ENCODE measurements at places on chromosomes 5 and 9.

GRCh38 chr5:98259595-98259994 is 513.9 kb upstream of the RGMB start:
- no peaks in the 10 kb centered on the region for H3K36me3 ChIP-seq
- no peak for DNase-seq
- H3K27me3 ChIP-seq, result no peaks in the 10 kb centered on the region
- H3K27ac ChIP-seq, result no peak overlapping the region
- no peaks in the 10 kb centered on the region for H3K4me1 ChIP-seq

DNA sequence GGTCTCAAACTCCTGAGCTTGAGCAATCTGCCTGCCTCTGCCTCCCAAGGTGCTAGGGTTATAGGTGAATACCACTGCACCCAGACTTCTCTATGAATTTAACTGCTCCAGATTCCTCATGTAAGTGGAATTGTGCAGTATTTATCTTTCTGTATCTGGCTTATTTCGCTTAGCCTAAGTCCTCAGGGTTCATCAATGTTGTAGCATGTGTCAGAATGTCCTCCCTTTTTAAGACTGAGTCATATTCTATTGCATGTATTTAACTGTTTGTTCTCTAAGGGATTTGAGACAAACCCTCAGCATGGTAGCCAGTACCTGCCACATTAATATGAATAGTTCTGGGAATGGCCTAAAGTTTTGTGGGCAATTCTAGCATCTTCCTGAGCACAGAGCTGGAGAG is 53.9 kb upstream of the TUT7 start:
- DNase-seq, result no peak
- peaks cover 14% of the 10 kb centered on the region for H3K4me1 ChIP-seq
- H3K4me3 ChIP-seq, result no peak overlapping the region
- no peaks in the 10 kb centered on the region for H3K27me3 ChIP-seq

DNA sequence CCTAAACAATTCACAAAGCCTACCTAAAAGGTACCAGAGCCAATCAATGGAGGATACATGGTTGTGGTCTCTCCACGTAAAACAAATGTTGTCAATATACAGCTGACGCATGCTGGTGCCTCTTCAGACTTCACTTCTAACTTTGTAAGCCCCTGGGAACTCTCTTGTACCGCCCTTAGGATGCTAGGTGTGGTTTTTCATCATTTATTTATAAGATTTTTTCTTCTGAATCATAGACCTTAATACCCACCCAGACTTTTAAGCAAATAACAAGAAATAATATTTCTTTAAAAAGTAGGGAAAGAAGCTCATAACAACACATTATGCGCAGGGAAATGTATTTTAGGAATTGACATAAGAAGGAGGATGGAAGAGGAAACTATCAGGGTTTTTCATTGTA is 33.0 kb downstream of the SSBP2 start:
- no peak overlapping the region for H3K4me3 ChIP-seq
- no peaks in the 10 kb centered on the region for H3K36me3 ChIP-seq
- H3K4me1 ChIP-seq, result peaks cover 7% of the 10 kb centered on the region
- no peak for DNase-seq
- H3K27ac ChIP-seq, result no peak overlapping the region

DNA sequence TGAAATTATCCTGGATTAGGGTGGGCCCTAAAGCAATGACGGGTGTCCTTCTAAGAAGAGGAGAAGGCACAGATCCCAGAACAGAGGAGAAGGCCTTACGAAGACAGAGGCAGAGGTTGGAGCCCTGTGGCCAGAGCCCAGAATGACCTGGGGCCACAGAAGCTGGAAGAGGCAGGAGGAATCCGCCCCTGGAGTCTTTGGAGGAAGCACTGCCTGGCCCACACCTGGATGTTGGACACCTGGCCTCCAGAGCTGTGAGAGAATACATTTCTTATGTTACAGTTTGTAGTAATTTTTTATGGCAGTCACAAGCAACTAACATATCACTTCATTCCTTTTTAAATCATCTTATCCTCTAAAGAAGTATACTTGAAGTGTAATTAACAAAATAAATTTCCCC is 8.5 kb downstream of the MRPL36 start:
- H3K36me3 ChIP-seq, result peaks cover 3% of the 10 kb centered on the region
- peaks cover 20% of the 10 kb centered on the region for H3K4me1 ChIP-seq
- peaks cover 17% of the 10 kb centered on the region for H3K27me3 ChIP-seq

GRCh38 chr5:89396278-89396954 is 513.4 kb upstream of the MEF2C start:
- DNase-seq, result no peak
- no peak overlapping the region for H3K4me3 ChIP-seq
- H3K36me3 ChIP-seq, result no peaks in the 10 kb centered on the region
- no peak overlapping the region for H3K27ac ChIP-seq
- H3K4me1 ChIP-seq, result no peaks in the 10 kb centered on the region

DNA sequence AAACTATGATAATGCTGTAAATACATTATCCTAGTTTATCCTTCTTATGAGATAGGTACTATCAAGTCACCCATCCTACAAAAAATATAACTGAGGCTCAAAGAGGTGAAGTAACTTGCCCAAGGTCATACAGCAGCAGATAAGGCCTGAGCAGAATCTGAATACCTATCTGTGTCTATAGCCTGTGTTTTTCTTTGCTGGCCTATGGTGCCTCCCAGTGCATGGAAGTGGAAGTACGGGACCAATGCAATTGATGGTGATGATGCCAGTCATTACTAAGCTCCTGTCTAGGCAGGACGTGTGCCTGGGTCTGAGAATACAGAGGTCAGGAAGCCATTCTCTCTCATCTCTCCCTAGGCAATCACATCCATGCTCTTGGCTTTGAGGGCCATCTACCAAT is 67.8 kb downstream of the FAT2 start:
- no peak overlapping the region for H3K27ac ChIP-seq
- peaks cover 100% of the 10 kb centered on the region for H3K36me3 ChIP-seq
- no peaks in the 10 kb centered on the region for H3K4me1 ChIP-seq
- no peaks in the 10 kb centered on the region for H3K27me3 ChIP-seq

GRCh38 chr9:131630205-131630831 is 85.0 kb downstream of the PRRT1B start:
- H3K4me3 ChIP-seq, result no peak overlapping the region
- peaks cover 5% of the 10 kb centered on the region for H3K36me3 ChIP-seq
- no peak for DNase-seq
- no peaks in the 10 kb centered on the region for H3K27me3 ChIP-seq

GRCh38 chr9:124000161-124000783 is 11.3 kb upstream of the LHX2 start:
- H3K36me3 ChIP-seq, result no peaks in the 10 kb centered on the region
- DNase-seq, result no peak
- H3K4me3 ChIP-seq, result no peak overlapping the region

GRCh38 chr5:160312134-160312959 is at the start of gene CCNJL:
Gene CCNJL, minus strand, starts transcription at chr5:160312564. Its CDS starts 641 bp downstream, at chr5:160311923.
- peaks cover 4% of the 10 kb centered on the region for H3K4me1 ChIP-seq
- peak within 1 kb of the TSS; percentile 48 for H3K4me3 ChIP-seq
- DNase-seq, result no peak

DNA sequence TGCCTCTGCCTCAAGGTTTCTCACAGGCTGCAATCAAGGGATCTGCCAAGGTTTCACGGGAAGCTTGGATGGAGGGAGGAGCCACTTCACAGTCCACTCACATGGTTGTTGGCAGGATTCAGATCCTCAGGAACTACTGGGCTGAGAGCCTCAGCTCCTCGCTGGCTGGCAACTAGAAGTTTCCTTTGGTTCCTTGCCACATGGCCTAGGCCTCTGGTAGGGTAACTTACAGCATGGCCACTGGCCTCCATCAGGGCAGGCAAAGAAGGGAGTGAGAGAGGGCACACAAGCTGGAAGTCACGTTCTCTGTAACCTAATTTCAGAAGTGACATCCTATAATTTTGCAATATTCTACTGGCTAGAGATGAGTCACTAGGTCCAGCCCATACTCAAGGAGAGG is 32.2 kb downstream of the SPOCK1 start:
- H3K4me3 ChIP-seq, result no peak overlapping the region
- no peaks in the 10 kb centered on the region for H3K36me3 ChIP-seq
- H3K27me3 ChIP-seq, result no peaks in the 10 kb centered on the region
- DNase-seq, result no peak
- H3K27ac ChIP-seq, result no peak overlapping the region
- no peaks in the 10 kb centered on the region for H3K4me1 ChIP-seq

GRCh38 chr5:54673523-54674225 is 156.1 kb downstream of the SNX18 start:
- H3K36me3 ChIP-seq, result no peaks in the 10 kb centered on the region
- no peak overlapping the region for H3K27ac ChIP-seq
- peaks cover 29% of the 10 kb centered on the region for H3K4me1 ChIP-seq
- H3K27me3 ChIP-seq, result no peaks in the 10 kb centered on the region
- peak; percentile 18 for DNase-seq

GRCh38 chr5:173413471-173413982 is 85.3 kb upstream of the STC2 start:
- H3K36me3 ChIP-seq, result no peaks in the 10 kb centered on the region
- no peak overlapping the region for H3K4me3 ChIP-seq
- DNase-seq, result no peak
- peaks cover 6% of the 10 kb centered on the region for H3K4me1 ChIP-seq

- H3K4me1 ChIP-seq, result peaks cover under 1% of the 10 kb centered on the region
- no peaks in the 10 kb centered on the region for H3K36me3 ChIP-seq
- no peak overlapping the region for H3K4me3 ChIP-seq
- no peak overlapping the region for H3K27ac ChIP-seq
Observed at GRCh38 chr5:38724301-38725030, 121.3 kb upstream of the OSMR start.

DNA sequence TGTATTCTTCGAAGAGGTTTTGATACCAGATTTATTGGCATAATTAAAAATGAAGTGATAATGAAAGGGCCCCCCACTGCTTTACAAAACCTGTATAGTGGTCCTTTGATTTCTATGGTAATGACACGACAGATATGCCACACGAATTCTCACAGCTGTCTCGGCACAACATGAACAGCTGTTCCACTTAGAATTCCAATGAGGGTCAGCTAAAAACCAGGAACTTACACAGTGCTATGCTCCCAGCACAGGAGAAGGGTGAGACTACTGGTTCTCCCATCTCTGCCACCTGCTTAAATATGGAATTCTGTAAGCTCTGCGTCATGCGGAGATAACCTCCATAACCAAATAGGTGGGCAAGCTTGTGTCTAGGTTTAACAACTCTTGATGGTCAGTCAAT is 183.0 kb upstream of the EFNA5 start:
- DNase-seq, result no peak
- no peaks in the 10 kb centered on the region for H3K27me3 ChIP-seq
- no peak overlapping the region for H3K27ac ChIP-seq
- no peaks in the 10 kb centered on the region for H3K4me1 ChIP-seq

GRCh38 chr5:124951661-124952060 is 205.2 kb upstream of the ZNF608 start:
- DNase-seq, result no peak
- no peaks in the 10 kb centered on the region for H3K27me3 ChIP-seq
- H3K27ac ChIP-seq, result no peak overlapping the region
- H3K4me3 ChIP-seq, result no peak overlapping the region

GRCh38 chr9:96122751-96123150 is 179.2 kb downstream of the HSD17B3 start:
- no peak for DNase-seq
- no peaks in the 10 kb centered on the region for H3K36me3 ChIP-seq
- H3K27ac ChIP-seq, result no peak overlapping the region
- peaks cover 3% of the 10 kb centered on the region for H3K27me3 ChIP-seq

GRCh38 chr9:109918339-109919163 is 138.6 kb downstream of the PALM2AKAP2 start:
- no peaks in the 10 kb centered on the region for H3K27me3 ChIP-seq
- H3K27ac ChIP-seq, result no peak overlapping the region
- no peaks in the 10 kb centered on the region for H3K36me3 ChIP-seq
- H3K4me1 ChIP-seq, result no peaks in the 10 kb centered on the region

- no peak overlapping the region for H3K4me3 ChIP-seq
- no peaks in the 10 kb centered on the region for H3K4me1 ChIP-seq
- H3K27ac ChIP-seq, result no peak overlapping the region
- no peaks in the 10 kb centered on the region for H3K27me3 ChIP-seq
- H3K36me3 ChIP-seq, result no peaks in the 10 kb centered on the region
Observed at GRCh38 chr5:40988746-40989510, 79.6 kb downstream of the C7 start.

GRCh38 chr5:31137676-31138075 is 55.8 kb upstream of the CDH6 start:
- no peaks in the 10 kb centered on the region for H3K27me3 ChIP-seq
- no peaks in the 10 kb centered on the region for H3K36me3 ChIP-seq
- H3K27ac ChIP-seq, result no peak overlapping the region
- H3K4me1 ChIP-seq, result no peaks in the 10 kb centered on the region
- no peak for DNase-seq

DNA sequence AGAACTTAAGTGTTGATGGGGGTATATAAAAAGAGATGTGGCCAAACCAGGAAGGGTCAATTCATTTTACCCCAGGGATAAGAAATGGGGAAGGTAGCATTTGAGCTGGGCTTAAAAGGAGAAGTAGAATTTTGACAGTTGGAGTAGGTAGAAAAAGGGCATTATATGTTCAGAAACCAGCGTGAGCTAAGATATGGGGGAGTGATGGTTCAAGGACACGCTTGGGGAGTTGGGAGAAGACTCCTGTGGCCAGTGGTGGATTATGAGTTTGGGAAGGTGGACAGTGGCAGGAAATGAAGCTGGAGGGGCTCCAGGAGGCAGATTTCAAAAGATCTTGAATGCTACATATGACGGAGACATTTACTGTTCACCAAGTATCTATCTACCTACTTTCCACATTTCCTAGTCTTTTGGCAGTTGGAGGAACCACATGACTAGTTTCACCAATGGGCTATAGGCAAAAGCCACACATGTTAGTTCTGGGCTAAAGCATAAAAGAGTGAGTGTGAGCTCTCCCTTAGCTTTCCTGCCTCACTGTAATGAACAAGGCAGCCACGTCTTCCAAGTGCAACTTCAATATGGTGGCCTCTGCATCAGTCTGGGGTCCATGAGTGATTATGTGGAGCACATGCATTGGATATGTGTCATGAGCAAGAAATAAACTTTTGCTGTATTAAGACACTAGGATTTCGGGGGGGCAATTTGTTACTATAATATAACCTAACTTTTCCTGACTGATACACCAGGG is 15.7 kb upstream of the GSN start:
- no peak for DNase-seq
- no peaks in the 10 kb centered on the region for H3K36me3 ChIP-seq
- no peak overlapping the region for H3K27ac ChIP-seq
- no peaks in the 10 kb centered on the region for H3K27me3 ChIP-seq
- no peaks in the 10 kb centered on the region for H3K4me1 ChIP-seq

Data from esophagus squamous epithelium (tissue), 5 donors.